ENCODE measurements at places on chromosomes 7 and 10.
A peak's percentile ranks its signal among the peaks of the same experiment; 100 is the strongest.

- DNase-seq, result no peak
Observed at GRCh38 chr10:123911866-123912265, 20.3 kb upstream of the CPXM2 start.

- no peak for DNase-seq
Observed at GRCh38 chr10:122510326-122510725, 49.0 kb downstream of the HTRA1 start.

- DNase-seq, result no peak
Observed at GRCh38 chr10:105545101-105545500, 904.0 kb downstream of the SORCS3 start.

DNA sequence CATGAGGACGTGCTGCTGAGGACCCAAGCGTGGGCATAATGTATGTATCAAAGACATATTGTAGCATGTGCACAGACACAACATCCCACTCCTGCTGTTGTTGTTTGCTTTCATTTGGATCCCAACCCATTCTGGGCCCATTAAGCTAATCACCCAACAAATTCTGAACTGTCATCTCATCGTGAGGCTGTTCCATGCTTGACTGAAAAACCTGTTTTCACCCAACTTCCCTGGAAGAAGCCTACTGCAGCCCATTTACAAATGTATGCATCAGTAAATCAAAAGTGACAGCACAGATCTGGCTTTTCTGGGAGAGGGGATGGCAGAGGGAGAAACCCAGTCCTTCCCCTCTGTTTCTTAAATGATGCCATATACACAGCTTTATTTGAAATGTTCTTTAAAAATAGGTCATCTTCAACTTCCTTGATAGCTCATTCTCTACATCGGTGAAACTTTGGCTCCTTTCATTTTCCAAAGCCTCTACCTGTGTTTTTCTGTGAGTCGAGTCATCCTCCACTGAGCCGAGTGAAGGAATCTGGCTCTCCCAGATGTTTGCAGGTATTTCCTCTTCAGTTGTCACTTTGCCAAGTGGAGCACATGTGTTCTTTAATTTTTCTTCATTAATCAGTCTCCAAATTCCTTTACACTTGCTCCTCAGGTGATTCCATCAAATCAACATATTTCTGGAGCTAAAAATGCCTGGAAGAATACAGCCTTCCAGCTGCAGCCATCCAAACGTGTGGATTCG is 151.8 kb downstream of the CHN2 start:
- DNase-seq, result no peak

- DNase-seq, result no peak
Observed at GRCh38 chr10:116186273-116186672, 86.7 kb downstream of the GFRA1 start.

- no peak for DNase-seq
Observed at GRCh38 chr7:50852901-50853300, 70.2 kb upstream of the GRB10 start.

DNA sequence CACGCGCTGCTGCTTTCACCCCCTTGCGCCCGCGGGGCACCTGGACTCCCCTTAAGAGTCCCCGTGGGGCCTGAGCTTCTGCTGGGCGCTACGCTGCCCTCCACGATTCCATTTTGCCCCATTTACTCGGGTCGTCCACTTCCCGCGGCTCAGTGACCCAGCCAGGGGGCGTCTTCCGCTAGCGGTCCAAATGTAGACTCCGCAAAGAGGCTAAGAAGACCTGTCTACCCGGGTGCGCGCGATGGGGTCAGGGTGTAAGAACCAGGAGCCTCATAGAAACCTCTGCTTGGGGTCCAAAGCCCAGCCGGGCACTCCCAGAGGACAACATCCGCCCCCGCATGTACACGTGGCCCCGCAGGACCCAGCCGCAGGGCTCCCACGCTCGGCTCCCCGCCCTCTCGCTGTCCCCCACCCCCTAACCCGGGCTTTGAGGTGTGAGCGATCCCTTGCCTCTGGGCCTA is 5.2 kb upstream of the HMX2 start:
- DNase-seq, result no peak

GRCh38 chr7:43078794-43079193 is 33.7 kb upstream of the HECW1 start:
- DNase-seq, result no peak

GRCh38 chr7:121049028-121049791 is 60.7 kb downstream of the CPED1 start:
- no peak for DNase-seq

DNA sequence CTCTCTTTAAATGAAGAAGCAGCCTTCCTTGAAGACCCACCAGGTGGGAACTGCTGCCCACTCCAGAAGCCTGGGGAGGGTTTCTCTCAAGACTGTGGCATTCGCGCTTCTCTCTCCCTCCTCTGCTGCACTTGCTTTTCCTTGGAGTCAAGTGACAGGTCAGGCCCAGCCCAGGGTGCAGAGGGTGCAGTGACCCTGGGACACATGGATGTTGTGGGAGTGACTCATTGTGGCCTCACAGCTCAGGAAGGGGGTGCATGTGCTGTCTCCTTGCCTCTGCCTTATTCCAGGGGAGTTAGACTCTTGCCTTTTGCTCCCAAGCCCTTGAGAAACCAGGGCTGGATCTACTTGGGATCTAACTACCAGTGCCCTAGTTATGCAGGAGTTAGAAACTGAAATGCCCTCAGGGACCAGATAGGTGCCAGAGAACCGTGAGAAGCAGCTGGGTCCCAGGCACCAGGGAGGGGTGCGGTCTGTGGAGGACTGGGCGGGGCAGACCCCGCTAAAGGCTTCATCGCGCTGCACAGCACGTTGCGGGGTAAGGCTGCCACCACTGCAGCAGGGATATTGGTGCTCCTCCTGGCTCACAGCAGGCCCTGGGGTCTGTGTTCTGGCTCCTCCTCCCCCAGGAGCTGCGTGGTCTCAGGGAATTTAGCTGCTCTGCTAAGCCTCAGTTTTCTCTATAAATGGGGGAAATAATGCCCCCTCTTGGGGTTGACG is 11.4 kb downstream of the FAM241B start:
- DNase-seq, result no peak

GRCh38 chr10:49508654-49509053 is 30.3 kb downstream of the ERCC6 start:
- DNase-seq, result no peak

- no peak for DNase-seq
Observed at GRCh38 chr7:152709287-152710152, 33.6 kb upstream of the XRCC2 start.

DNA sequence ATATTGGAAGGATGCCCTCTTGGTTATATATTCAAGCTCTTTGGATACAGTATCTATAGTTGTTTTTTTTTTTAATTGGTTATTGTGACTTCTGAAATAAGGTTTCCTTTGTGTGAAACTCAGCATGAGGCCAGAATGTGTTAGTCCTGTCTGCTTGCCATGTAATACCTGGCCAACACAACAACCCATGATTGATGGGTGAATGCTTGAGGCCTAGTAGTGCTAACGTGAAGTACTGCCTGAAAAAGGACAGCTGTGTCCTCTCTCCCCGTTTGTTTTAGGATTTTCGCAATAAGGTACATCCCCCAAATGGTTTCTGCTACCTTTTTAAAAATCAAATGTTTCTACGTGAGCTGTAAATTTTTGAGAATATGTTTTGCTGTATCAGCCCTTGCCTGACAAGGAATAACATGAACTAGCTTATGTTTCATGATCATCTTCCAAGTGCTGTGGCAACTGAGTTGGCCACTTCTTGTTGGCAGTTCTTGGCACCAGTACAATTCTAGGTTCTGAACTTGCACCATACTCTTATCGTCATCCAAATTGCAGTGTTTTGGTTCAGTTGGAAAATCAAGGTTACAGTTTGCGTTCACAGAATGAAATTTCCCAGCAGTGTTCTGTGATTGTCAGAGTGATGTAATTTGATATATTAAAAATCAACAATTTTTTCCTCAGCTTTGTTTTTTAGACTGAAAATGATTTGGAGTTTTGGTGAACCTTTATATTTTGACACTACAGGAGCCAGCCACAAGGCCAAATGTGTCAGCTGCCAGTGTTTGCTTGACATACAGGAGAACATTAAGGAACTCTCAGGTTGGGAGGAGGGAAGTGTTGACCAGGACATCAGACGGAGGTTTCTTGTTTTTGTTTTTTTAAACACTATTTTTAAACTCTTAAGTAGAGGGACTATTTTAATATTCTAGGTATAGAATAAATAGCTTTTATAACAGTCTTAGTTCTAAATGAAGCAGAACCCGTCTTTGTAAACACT is 13.5 kb upstream of the ASCC1 start:
- no peak for DNase-seq

DNA sequence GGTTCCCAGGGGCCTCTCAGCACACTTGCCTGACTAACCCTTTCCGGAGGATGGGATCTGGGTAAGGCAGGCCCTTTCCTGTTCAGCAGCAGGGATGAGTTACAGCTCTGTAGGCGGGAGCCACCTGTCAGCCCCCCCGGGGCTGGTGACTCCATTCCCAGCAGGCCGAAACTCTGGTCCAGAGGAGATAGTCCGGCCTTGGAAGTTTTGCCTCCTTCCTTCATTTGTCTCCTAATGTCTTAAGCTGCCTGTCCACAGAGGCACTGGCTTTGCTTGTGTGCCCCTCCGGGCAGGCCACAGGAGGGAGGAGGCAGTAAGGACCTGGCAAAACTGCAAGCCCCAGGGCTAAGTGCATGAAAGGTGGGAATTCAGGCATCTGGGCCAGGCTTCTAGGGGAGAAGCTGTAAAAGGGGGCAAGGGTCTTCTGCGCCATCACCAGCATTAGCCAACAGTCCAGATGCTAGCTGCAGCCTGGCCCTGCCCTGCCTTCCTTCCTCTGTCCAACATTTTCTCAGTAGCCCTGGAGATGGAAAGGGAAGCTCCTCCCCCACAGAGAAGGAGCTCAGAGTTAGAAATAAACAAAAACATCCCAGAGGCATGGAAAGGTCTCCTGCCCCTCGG is 1.2 kb downstream of the ADIRF start:
- DNase-seq, result no peak

DNA sequence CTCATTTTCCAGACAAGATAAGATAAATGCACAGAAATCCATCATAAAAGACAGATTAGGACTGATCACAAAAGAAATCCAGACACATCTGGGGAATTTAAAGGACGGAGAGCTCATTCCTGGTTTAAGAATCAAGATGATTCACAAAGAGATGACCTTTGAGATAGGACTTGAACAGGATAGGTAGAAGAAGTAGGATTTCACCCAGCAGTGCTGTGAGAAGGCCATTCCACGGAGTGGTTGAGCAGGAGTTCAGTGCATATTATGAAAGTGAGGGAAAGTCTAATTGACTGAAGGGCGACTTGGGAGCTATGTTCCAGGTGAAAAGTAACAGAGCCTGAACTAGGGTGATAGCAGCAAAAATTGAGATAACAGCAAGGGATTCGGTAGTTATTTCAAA is 73.7 kb downstream of the GAD2 start:
- DNase-seq, result no peak

DNA sequence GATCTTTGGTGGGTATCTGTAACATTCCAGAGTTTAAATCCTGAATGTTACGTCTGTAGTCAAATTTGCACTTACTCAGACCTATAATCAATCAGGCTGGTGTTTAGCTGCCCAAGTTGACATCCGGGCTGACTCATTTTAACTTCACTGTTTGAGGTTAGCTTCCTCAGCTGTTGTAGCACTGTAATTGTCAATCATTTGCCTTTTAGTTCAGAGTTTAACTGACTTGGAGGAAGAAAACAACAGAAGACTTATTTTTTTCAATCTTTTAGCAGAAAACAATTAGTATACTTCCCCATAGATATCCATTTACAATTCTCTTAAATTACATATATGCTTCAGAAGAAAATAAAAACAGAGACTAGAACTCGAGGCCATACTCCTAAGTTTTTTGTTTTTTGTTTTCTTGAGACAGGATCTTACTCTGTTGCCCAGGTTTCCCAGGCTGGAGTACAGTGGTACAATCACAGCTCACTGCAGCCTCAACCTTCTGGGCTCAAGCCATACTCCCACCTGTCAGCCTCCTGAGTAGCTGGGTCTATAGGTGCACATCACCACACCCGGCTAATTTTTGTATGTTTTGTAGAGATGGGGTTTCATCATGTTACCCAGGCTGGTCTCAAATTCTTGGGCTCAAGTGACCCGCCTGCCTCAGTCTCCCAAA is 38.5 kb upstream of the LRRC17 start:
- peak; percentile 75 for DNase-seq

- no peak for DNase-seq
Observed at GRCh38 chr10:25398680-25399079, 223.9 kb downstream of the GPR158 start.

GRCh38 chr10:3624367-3624766 is 160.6 kb downstream of the KLF6 start:
- no peak for DNase-seq

GRCh38 chr10:61878740-61879068 is 22.8 kb upstream of the ARID5B start:
- no peak for DNase-seq

DNA sequence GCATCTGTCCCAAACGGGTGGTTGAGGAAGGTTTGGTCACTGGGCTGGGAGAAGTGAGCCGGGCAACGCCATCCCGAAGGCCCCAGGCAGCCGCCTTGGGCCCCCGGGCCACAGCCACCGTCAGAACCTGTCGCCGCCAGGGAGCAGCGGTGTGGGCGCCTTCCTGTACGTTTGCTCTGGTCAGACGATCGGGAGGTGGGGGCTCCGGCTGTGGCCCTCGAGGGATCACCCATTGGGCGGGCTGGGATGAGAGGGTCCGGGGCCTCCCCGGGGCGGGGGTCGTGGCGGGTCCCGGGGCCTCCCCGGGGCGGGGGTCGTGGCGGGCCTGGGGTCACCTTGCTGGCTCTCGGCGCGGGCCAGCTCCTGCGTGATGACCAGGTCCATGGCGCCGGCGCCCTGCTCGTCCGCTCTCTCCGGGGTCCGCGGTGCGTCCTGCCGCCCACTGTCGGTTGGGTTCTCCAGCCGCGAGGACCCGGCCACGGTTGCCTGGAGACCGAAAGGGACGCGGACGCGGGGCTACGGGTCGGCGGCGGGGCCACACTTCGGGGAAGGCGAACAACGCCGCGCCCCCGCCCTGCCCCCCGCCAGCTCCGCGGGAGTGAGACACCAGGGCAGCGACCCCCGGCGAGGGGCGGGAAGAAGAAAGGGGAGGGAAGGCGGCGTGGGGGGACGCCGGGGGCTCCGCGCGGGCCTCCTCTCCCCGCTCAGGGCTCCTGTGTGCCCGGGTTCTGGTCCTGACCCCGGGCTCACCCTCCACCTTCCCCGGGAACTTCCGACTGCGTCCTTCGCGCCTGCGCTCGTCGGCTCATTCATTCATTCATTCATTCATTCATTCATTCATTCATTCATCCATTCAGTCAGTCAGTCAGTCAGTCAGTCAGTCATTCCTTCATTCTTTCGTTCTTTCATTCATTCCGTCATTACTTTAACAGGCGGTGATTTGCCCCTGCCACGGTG is at the start of gene CFAP46:
Gene CFAP46 (minus strand): TSS at position 470 of the 957 bp plus-strand sequence. CDS start 86 bp downstream, at position 384.
- DNase-seq, result no peak

- no peak for DNase-seq
Observed at GRCh38 chr7:103316380-103316941, 19.2 kb downstream of the PMPCB start.

DNA sequence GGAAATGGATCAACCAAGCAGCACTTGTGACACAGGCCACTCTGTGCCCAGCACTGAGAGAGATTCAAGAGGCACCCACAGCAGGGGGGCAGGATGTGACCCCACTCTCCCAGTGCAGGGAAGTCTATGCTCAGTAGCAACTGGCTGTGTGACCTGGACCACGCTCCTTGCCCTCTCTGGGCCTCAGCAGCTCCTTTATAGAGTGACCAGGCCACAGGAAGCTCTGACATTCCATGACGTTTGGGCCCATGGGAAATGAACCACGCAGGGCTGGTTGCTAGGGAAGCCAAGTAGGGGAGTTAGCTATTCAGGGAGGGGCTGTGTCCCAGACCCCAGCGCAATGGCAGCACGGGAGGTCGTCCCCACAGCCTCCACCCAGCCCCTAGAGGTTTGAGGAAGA is 232.6 kb downstream of the USP6NL start:
- DNase-seq, result no peak

Data from GM12865 (cell line).